ENCODE measurements at places on chromosomes 3 and 15.

DNA sequence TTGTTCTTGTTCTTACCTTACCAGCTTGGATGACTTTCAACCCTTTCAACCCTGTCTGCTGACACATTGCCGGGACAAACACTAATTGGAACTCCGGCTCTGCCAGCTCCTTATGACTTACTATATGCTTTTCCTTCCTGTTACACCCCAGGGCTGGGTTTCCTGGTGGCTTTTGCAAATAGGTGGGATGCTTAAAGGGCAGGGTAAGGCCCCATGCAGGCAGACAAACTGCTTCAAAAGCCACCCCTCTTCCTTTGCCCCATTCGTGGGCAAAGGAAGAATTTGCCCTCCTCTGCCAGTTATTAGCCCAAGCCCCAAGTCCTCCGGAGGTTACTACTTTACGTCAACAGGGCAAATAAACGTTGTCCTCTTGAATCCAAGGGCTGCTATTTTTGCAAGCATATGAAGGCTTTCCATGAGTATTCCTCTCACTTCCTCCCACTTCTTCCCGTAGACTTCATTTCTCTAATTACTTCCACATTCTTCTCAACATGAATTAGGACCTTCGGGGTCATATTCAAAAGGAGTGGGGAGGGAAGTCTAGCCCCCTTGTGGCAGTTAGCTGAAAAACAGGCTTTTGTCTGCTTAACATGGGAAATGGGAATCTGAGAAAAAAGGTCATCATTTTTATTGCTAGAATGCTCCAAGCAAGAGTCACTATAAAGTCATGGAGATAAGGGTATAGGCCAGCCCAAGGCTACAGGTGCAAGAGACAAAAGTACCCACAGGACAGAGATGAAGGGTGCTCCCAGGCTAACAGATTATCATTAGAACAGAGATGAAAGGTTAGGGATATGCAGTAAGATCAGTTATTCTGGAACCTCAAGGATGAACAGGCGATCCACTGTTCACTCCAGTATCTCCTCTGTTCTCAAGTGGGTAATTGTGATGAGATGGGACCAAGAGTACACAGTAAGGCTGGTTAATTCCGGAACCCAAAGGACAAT, 56.3 kb upstream of the FSTL1 start:
- ATAC-seq = peak; percentile 85

GRCh38 chr3:169246158-169246557, 417.4 kb downstream of the MECOM start:
- ATAC-seq = no peak

DNA sequence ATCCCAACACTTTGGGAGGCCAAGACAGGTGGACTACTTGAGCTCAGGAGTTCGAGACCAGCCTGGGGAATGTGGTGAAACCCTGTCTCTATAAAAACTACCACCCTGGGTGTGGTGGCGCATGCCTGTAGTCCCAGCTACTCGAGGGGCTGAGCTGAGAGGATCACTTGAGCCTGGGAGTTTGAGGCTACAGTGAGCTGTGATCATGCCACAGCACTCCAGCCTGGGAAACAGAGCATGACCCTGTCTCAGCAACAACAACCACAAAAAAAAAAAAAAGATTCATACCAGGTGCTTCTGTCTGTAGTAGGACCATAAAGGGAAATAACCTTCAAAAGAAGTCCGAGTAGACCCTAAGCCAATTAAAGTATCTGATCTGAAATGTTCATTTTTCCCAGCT, 94.5 kb downstream of the SERPINI1 start:
- no peak for ATAC-seq

DNA sequence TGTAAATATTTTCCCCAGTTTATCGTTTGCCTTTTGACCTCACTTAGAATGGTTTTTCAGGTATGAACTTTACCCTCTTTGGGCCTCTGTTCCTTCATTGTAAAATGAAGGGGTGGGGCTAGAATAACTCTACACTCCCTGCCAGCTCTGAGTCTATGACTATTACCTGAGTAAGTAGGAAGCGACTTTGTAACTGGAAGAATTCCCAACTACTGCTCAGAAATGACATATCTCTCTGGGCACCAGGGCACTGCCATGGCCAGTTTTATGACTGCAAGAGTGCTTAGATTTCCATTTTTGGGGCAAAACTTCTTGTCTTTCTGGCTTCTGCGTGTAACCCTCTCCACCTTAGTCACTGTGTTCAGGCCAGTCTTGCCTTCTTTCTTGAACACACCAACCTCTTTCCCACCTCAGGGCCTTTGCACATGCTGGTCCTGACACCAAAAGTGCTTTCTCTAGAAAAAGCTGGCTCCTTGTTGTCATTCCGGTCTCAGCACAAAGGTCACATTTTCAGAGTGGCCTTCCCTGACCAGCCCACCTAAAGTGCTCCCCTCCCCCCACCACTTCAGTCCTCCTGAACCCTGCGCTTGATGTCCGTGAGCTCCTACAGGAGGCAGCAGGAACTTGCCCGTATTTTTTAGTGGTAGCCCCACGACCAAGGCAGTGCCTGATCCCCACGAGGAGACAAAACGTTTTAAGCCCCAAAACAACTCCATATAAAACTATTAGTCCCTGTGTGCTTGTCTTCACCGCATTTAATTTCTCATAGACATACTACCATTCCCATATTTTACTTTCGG, 25.6 kb downstream of the CDCP1 start:
- no peak for ATAC-seq

DNA sequence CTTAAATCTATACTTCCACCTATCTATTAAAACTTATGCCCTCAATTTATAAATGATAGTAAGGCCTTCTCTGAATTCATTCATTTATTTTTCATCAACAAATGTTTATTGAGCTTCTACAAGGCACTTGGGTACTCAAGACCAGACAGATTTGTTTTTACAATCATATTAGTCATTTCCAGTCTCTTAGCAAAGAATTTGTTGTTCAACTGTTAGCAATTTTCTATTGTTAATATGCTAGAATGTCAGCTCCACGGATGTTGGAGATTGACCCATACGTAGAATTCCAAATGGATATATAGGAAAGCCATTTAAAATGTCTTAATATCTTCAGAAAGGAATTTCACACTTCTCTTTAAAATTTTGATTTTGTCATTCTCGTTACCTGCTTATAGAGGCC, 36.7 kb downstream of the ZBTB38 start:
- no peak for ATAC-seq

- ATAC-seq = no peak
Observed at GRCh38 chr3:197499427-197499826, 56.3 kb downstream of the BDH1 start.

- no peak for ATAC-seq
Observed at GRCh38 chr3:11898611-11899325, 52.1 kb upstream of the TAMM41 start.

DNA sequence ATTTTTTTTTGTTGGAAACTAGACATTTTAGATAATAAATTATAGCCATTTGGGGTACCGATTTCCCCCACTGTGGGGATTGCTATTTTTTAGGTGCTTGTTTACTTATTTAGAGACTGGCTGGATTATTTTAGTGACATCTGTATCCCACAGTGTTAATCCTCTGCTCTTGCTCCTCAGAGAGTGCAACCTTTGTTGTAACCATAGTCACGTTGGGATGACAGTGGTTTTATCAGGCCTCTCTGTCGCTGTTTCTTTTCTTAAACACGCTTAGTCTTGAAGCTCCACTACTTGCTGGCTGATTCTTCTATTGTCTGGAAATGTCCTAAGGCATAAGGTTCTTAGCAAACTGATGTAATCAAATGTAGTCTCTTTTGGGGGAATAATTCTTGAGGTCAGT, 451.6 kb upstream of the SEMA6D start:
- no peak for ATAC-seq

GRCh38 chr15:68278595-68279405, 1.3 kb downstream of the FEM1B start:
- peak; percentile 12 for ATAC-seq

GRCh38 chr15:62453981-62454380, 288.9 kb upstream of the C2CD4B start:
- ATAC-seq = peak; percentile 31

DNA sequence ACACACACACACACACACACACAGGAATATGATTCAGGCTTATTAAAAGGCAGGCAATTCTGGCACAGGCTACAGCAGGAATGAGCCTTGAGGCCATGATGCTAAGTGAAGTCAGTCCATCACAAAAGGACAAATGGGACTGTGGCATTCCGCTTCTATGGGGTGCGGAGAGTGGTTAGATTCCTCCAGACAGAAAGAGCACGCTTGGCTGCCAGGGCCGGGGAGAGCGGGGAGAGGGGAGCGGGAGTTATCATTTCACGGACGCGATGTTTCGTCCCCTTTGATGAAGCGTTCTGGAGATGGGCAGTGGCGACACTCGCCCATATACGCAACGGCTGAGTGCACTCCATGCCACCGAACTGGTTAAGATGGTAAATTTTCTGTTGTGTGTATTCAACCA, 58.5 kb upstream of the FAM174B start:
- peak; percentile 72 for ATAC-seq

DNA sequence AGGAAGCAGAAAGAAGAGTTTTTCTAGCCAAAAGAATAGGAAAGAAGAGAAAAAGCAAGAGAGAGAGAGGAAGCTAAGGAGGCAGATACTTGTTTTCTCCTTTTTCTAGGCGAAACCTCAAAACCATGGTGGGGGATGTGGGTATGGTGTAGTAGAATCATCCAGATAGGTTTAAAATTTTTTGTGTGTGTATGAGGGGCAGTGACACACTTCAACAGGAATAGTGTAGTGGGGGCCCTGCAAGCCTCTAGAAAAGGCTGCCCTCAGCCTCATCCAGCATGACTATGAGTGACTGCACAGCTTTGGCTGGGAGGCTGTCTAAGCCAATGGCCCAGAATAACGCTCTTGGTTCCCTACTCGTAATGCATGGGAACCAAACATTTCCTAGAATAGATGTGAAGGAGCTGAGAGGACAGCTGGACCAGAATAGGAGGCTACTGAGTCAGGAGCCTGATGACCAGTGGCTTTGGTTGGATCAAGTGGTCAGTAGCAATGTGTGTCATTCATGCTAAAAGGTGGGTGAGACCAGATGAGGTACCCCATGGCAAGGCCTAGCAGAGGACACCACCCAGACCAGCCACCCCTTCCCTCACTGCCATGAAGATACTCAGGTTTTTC, 24.4 kb downstream of the MOBP start:
- no peak for ATAC-seq

DNA sequence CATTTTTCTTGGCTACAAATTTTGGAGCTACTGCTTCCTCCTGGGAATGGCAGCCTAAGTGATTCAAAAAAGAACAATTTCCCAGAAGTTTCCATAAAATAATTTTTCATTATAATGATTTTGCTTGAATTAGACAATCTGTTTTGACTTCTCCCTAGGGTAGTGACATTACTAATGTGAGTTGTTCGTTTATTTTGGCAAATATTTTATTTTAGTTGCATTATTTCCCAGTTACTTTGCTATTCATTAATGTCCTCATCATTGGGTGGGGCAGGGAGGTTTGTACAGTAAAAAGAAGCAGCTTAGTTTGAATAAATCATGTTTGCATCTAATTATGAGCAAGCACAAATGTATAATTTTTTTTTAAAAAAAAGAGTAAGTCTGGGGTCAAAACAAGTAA, 686.6 kb downstream of the ROBO2 start:
- no peak for ATAC-seq

- ATAC-seq = no peak
Observed at GRCh38 chr15:101140697-101141065, 111.2 kb downstream of the CHSY1 start.

DNA sequence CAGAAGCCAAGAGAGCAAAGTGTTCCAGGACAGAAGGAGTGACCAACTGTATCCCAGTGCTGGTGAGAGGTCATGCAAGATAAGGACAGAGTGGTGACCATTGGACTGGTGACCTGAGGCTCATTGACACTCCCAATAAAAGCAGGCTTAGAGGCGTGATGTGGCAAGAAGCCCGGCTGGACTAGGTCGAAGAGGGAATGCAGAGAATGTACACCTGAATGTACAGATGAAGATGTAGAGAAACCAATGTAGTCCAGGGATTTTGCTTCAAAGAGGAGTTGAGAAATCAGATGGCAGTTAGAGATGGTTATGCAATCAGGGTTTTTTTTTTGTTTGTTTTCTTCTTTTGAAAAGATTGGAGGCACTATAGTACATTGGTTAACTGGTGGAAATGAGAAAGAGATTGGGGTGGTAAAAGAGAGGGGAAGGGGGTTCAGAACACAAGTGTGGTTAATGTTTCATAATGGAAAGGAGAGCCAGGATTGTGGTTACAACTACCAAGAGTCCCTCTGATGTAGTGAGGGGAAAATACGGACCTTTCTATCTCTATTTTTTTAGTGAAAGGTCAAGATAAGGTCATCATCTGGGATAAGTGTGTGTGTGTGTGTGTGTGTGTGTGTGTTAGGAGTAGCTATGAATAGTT, 23.3 kb downstream of the ST3GAL6 start:
- ATAC-seq = no peak

DNA sequence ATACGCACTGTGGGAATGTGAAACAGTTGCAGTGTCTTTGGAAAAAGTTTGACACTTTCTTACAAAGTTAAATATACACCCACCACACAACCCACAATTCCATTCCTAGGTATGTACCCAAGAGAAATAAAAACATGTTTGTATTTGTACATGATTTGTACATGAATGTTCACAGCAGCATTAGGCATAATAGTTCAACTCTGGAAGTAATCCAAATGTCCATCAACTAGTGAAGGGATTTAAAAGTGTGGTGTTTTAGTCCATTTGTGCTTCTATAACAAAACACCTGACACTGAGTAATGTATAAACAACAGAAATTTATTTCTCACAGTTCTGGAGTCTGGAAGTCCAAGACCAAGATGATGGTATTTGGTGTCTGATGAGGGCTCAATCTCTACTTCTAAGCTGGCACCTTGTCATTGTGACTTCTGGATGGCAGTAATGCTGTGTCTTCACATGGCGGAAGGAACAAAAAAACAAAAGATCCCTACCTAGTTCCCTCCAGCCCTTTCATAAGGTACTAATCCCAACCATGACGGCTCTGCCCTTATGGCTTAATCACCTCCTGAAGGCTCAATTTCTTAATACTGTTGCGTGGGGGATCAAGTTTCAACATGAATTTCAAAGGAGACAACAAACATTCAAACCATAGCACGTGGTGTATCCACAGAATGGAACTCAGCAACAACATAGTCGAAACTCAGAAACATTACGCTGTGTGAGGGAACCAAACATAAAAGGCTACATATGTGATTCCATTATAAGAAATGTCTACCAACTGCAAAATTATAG, 120.5 kb downstream of the AQP9 start:
- ATAC-seq = no peak

DNA sequence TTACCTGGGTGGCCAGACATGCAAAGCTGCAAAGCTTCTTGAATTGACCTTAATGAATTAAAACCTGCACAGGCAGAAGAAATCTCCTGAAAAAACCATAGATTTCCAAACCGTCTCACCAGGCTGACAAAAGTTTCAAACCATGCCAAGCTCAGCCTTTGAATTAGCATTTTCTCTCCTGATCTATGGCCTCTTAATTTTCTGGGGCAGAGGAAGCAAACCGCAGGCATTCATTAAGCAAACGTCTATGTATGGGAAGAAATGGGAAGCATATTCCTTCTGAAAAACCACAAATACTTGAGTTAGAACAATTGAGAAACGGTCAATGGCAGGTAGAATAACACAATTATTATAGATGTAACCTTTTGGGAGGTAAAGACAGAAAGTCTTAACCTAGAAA, 500.2 kb upstream of the NR2F2 start:
- no peak for ATAC-seq

DNA sequence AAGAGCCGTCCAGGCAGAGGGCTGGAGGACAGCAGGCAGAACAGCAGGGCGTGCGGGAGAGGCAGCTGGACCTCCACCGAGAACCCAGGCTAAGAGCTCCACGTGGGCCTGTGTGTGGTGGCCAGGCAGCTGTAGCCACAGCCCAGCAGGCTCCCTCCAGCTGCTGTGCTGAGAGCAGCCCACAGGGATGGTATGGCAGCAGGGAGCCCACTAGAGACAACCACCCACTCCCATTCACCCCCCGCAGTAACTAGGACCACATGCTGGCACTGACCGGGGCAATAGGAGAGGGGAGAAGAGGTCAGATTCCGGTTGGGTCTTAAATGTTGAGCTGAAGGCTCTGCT, 25.6 kb upstream of the MUSTN1 start:
- ATAC-seq = no peak

All from SK-N-SH treated with all-trans-retinoic acid at 6 μM for 48 hours (cell line).